Activated CD8-positive, alpha-beta T cell treated with anti-CD3 and anti-CD28 coated beads, Interleukin-2, amount 10 ng/mL, durations not matched to agents 7 days and 5 days (primary cell): ENCODE measurements at places on chromosomes 1 and 21.

GRCh38 chr1:94903280-94904009 is 23.5 kb downstream of the CNN3 start:
- no peak for DNase-seq

DNA sequence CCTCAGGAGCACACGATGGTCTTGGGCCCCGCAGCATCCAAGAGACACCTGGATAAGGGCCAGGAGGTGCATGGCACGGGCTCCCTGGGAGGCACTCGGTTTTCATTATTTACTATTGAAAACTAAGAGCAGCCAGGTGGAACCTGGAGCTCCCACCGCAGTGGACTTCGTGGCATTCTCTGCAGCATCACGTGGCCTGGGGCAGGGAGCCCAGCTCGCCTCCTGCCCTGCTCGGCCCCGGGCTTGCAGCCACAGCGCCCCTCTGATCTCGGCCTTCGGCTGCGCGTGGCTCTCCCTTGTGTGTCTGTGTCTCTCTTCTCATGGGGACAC is 121.6 kb downstream of the SIK1 start:
- no peak for DNase-seq

DNA sequence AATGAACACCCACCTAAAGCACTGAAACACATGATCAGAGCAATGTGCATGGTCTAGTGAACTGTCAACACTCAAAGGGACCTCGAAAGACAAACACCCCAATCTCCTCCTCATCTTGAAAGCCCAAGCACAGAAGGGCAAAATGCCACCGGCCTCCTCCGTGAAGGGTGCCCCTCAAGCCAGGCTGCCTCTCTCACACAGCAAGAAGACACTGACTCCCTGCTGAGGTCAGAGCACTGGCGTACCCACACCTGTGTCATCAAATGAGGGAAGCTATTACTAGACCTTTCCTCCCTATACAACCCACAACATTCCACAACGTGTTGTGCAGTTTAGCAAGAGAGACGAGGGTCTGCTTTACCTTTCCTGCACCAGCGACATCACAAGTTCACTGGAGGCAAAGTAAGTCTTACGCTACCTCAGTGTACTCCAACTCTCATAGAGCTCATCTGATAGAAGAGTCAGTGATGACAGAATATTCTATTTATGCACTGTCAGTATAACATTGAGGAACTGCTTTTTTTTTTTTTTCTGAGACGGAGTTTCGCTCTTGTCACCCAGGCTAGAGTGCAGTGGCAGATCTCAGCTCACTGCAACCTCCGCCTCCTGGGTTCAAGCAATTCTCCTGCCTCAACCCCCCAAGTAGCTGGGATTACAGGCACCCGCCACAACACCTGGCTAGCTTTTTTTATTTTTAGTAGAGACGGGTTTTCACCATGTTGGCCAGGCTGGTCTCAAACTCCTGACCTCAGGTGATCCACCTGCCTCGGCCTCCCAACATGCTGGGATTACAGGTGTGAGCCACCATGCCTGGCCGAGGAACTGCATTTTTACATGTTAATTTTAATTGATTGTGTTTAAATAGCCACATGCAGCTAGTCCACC is 3.3 kb downstream of the SH3BP5L start:
- DNase-seq: no peak

GRCh38 chr1:218164930-218165700 is 120.0 kb upstream of the RRP15 start:
- no peak for DNase-seq

DNA sequence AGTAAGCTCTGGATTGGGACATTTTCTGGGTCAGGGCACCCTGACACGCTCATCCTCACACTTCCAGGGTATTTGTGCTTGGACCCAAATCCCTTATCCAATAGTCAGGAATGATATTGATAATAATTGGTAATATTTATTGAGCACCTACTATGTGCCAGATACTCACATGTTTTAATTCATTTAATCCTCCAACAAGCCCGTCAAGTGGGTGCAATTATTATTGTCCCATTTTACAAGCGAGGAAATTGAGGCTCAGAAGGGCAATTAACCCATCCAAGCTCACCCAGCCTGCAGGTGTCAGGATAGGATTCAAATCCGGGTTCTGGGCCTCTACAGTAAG is 11.4 kb upstream of the PADI3 start:
- DNase-seq: no peak

DNA sequence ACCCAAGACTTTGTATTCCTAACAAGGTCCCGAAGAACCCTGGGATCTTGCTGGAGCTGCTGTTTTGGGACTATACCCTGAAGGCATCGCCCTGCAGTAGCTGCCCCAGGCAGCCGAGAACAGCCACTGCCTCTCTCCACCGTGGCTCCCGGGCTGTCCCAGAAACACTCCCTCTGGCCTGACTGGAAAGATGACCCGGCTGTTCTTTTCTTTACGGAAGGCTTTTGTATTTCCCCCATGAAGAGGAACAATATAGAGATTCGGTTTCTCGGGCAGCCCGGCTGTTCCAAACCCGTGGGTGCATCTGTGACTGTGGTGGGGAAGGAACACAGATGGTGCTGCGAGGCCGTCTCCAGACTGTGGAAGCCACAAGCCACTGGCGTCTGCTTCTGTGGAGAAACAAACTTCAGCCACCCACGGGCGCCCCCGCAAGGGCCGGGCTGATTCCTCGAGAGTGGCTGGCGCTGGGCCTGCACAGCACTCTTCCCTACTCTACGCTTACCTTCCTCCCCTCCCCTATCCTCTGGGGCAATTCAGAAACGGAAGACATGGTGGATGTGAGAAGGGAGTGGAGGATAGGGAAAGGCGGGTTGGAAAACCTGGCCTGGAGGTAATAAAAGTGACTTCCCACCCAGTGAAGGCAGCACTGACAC is 33.7 kb upstream of the VASH2 start:
- no peak for DNase-seq

GRCh38 chr1:177080564-177080963 is 83.9 kb downstream of the ASTN1 start:
- no peak for DNase-seq

GRCh38 chr1:8870616-8871538 is 7.6 kb downstream of the ENO1 start:
- DNase-seq: no peak

GRCh38 chr1:88730995-88731394 is 46.9 kb downstream of the PKN2 start:
- DNase-seq: no peak

DNA sequence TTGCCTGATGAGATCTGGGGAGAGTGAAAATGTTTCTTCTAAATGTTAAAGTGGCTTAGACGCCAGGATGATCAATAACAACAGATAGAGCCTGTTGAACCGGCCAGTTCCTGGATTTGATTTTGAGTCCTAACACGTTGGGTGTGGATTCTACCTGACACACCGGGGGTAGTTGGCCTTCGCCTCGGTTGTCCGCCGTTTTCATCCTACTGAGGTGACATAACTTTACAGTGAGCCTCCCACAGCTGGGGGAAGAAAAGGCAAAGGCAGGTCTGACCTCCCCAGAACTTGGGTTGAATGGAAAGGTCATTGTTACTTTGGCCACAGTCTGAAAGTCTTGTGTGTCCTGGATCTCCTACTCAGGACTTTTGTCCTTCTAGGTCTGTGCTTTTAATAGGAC is 1.1 kb downstream of the PGD start:
- DNase-seq: peak; percentile 25
